ENCODE measurements at places on chromosomes 5 and 9. TPM values are rescaled to one million over a fixed set of nuclear protein-coding genes. Genes with fewer than 3 reads are reported as not detected.
A peak's percentile ranks its signal among the peaks of the same experiment; 100 is the strongest.

DNA sequence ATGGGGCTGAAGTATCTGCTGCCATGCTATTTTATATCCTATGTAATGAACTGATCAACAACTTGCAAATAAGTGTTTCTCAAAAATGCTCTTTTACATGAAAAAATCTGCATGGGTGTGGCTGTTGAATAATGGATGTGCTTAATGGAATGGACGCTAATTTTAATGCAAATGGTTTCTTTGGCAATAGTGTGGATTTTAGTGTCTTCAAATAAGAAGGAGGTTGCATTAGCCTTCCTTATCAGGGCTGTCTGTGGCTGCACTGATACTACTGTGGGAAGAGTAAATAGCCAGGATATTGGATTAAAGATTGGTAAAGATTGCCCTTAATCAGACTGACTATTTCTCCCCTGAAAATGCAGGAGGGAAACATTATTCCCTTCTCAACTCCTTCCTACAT lies 121.9 kb upstream of the STK32A start:
- H3K27me3 ChIP-seq = no peaks in the 10 kb centered on the region
- no peaks in the 10 kb centered on the region for H3K4me1 ChIP-seq
- no peak overlapping the region for H3K4me3 ChIP-seq
- H3K36me3 ChIP-seq = no peaks in the 10 kb centered on the region
- DNase-seq = no peak
- H3K27ac ChIP-seq = no peak overlapping the region

- H3K27me3 ChIP-seq = peaks cover 55% of the 10 kb centered on the region
- no peaks in the 10 kb centered on the region for H3K36me3 ChIP-seq
- no peak overlapping the region for H3K4me3 ChIP-seq
- no peak for DNase-seq
- no peak overlapping the region for H3K27ac ChIP-seq
Measured at GRCh38 chr5:35129276-35129675, 81.5 kb upstream of the AGXT2 start.

DNA sequence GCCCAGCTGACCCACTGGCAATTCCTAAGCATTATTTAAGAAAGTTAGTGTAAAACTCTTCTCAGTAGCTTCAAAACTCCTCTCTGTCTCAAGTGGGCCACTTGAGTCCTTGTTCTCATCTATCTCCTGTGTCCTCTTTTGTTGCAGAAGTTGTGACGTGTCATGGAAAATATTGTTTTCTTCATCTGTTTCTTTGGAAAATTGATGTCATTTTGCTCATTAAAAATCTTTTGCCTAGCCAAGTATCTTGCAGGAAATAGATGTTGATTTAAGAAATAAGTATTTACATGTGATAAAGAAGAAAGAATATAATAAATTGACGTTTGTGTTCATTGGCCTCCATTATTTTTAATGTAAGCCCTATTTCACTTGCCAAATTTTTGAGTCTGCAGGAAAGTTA lies 1158.4 kb upstream of the SEMA6A start:
- DNase-seq = no peak
- no peaks in the 10 kb centered on the region for H3K36me3 ChIP-seq
- no peaks in the 10 kb centered on the region for H3K4me1 ChIP-seq
- H3K27ac ChIP-seq = no peak overlapping the region

DNA sequence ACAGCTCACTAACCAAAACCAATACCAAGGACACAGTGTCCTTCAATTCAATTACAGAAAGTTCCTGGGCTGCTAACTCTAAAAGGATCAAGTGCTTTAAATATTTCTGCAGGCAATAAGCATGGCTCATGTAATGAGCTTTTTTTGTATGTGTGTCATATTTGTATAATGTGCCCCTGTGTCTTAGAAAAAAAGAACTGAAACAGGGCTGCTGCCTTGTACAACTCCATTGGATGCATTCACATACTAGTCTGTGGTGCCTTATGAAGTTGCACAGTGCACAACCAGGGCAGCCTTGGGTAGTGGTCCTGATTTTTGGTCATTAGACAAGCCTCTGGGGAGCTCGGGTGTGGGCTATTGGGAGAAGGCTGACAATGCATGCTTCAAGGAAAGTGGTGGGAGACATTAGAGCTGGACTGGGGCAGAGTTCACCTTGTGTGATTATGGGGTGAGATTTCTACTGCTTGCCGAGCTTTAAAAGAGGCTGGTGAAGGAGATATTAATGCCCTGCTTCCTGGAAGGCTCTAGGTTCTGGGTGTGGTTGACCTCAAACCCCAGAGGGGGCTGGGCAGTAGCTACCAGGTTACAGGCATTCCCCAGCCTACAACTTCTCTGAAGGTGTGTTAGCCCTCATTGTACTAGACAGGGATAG lies 3.6 kb upstream of the CPEB4 start:
- DNase-seq = peak; percentile 89
- H3K4me1 ChIP-seq = peaks cover 62% of the 10 kb centered on the region
- H3K4me3 ChIP-seq = peak overlapping the region; percentile 17
- H3K27me3 ChIP-seq = no peaks in the 10 kb centered on the region
- peaks cover 20% of the 10 kb centered on the region for H3K36me3 ChIP-seq
- H3K27ac ChIP-seq = peak overlapping the region; percentile 77

DNA sequence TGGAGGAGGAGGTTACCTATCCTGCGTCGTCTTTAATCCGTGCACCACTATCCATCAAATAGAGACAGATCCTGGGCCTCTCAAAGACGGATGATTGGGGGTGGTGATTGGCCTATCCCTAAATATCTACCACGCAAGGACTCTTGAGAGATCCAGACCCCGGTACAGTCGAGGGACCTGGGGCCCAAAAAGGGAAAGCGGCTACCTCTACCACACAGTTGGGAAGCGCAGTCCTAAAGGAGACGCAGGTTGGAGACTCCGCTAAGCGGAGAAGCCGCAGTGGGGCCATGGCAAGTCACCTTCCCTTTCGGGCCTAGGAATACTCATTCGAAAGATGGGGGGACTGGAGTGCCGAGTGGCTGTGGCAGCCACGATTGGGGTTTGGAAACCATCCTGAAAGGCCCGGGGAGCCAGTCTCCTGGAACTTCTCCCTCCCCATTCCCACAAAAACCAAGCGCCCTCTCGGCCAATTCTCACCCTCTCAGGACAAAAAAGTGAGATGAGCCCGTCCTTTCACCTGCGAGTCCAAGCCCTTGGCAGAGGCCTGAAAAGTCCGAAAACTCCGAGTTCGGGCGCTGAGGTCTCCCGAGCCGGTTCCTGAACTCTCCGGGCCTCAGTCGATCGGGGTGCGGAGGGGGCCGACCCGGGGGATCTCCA lies 499 bp upstream of the FOXE1 start:
- peaks cover 12% of the 10 kb centered on the region for H3K4me1 ChIP-seq
- peaks cover 2% of the 10 kb centered on the region for H3K36me3 ChIP-seq

DNA sequence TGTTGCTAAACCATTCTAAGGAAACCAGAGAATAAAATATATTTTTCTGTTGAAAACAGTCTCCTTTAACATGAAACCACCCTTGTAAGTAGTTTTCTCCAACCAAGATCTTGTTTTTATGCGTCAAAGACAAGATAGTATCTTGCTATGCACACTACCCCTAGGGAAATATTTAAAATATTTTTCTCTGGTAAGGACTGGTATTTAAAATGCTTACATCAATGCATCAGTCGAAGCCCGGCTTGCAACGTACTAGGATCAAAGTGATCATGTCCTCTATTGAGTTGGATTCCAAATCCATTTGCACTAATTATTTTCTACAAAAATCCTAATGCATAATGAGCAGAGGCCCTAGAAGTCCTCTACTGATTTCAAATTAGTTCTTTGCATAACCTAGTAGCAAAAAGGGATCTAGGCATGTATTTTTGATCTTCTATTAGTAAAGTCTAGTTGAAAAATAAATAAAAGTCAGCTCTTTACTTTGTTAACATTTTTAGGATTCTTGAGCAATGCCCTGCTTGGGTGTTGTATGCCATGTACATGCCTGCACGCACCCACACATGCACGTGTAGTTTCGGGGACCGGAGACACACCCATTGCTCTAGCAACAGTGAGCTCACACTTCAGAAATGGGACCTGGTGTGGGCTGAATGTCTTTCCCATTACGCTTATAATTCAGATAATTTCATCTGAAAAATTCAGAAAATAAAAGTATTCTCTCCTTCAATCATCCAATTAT lies 165.0 kb upstream of the GPR151 start:
- no peaks in the 10 kb centered on the region for H3K36me3 ChIP-seq
- no peaks in the 10 kb centered on the region for H3K27me3 ChIP-seq
- H3K4me3 ChIP-seq = no peak overlapping the region

DNA sequence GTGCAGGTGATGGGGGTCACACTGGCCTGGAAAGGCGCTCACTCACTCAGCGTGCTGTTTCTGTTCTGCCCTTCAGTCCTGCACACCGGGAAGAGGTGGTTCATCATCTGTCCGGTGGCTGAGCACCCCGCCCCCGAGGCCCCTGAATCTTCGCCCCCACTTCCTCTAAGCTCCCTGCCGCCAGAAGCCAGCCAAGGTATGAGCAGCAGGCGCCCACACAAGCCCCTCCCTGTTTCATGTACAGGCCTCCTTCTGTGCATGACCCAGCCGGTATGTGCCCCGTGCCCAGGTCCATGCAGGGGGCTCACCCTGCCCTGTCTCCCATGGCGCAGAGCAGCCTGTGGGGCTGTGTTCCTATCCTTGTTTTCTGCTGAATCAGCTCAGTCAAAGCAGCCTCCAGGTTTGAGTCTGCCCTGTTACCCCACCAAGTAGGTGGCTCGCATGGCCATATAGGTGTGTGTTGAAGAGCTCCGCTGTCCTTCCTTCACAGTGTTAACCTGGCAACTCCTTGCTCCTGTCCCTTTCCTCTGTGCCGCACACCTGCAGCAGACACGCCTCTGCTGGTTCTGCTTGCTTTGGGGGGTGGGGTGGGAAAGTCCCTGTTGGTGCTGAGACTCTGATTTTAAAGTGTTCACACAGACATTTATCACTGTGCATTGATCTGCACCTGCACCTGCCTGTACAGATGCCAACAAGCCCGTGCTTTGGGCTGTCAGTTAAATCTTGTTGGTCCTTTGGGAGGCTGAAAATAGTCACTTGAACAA lies 84.8 kb downstream of the WNK2 start:
- H3K36me3 ChIP-seq = no peaks in the 10 kb centered on the region
- no peak overlapping the region for H3K27ac ChIP-seq
- peak; percentile 44 for DNase-seq
- H3K27me3 ChIP-seq = peaks cover 37% of the 10 kb centered on the region
- peaks cover 11% of the 10 kb centered on the region for H3K4me1 ChIP-seq

DNA sequence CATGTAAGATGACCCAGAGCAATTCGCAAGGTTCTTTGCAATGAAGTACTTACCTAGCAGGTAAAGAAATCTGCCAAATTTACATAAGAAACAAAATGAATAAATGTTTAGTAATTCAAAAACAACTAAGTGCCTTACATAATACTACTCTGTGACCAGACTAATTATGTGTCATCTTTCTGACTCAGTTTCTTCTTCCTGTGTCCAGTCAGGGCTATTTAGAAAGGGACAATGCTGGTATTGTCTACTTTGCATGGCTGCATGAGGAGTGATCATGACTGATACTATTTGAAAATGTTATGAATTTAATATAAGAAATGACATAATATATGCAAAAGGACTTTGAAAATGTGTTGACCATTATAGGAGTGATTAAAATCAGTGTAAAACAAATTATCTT lies 210.0 kb downstream of the TMEM161B start:
- H3K4me3 ChIP-seq = no peak overlapping the region
- H3K27ac ChIP-seq = no peak overlapping the region
- H3K27me3 ChIP-seq = no peaks in the 10 kb centered on the region

DNA sequence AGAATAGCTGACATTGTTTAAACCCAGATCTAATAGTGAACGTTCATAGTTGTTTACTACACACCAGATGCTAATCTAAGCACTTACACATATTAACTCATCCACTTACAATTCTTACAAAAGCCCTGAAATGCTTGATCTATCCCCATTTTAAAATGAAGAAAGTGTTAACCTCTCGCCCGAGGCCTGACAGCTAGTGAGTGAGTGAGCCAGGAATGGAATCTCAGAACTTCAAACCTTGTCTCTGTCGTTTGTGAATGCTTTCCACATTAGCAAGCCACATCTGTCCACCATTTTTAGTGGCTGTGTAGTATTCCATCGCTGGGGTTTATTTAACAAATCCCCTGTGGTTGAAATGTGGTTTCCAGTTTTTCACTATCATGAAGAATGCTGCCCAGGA lies 24.9 kb upstream of the NEURL1B start:
- no peaks in the 10 kb centered on the region for H3K36me3 ChIP-seq
- H3K4me1 ChIP-seq = no peaks in the 10 kb centered on the region
- DNase-seq = no peak

GRCh38 chr9:94900222-94901018 lies 173.9 kb downstream of the AOPEP start:
- H3K27me3 ChIP-seq = no peaks in the 10 kb centered on the region
- H3K4me3 ChIP-seq = no peak overlapping the region
- peak overlapping the region; percentile 45 for H3K27ac ChIP-seq
- DNase-seq = no peak
- peaks cover 26% of the 10 kb centered on the region for H3K4me1 ChIP-seq

- H3K4me1 ChIP-seq = peaks cover 66% of the 10 kb centered on the region
- peaks cover 19% of the 10 kb centered on the region for H3K36me3 ChIP-seq
- H3K27ac ChIP-seq = peak overlapping the region; percentile 18
- no peak for DNase-seq
- H3K27me3 ChIP-seq = peaks cover 49% of the 10 kb centered on the region
Measured at GRCh38 chr5:134133188-134133994, 18.9 kb downstream of the TCF7 start.

DNA sequence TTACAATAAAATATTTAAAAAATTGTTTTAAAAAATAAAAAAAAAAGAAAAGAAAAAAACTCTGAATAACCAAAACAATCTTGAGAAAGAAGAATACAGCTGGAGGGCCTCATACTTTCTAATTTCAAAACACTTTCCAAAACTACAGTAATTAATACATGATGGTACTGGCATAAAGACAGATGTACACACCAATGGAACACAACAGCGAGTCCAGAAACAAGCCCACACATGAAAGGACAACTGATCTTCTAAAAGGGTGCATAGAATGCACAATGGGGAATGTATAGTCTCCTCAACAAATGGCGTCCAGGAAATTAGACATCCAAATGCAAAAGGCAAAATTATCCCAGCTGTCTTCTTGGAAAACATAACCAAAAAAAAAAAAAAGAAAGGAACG lies 99.6 kb downstream of the LURAP1L start:
- H3K4me3 ChIP-seq = no peak overlapping the region
- H3K27ac ChIP-seq = no peak overlapping the region
- no peaks in the 10 kb centered on the region for H3K27me3 ChIP-seq
- no peaks in the 10 kb centered on the region for H3K36me3 ChIP-seq
- DNase-seq = no peak

GRCh38 chr5:139245637-139246339 lies 47.6 kb upstream of the SIL1 start:
- DNase-seq = no peak
- H3K27ac ChIP-seq = peak overlapping the region; percentile 68
- H3K4me1 ChIP-seq = peaks cover 19% of the 10 kb centered on the region
- no peaks in the 10 kb centered on the region for H3K36me3 ChIP-seq
- no peak overlapping the region for H3K4me3 ChIP-seq

Gene AJM1
- 3.9 TPM for total RNA-seq

Gene CAMSAP1
- total RNA-seq = 22.7 TPM

Gene MYORG
- total RNA-seq = 4.2 TPM

Gene FBXL7
- not detected for total RNA-seq

Gene PPWD1
- total RNA-seq = 54.1 TPM

Gene FBXO4
- total RNA-seq = 16.0 TPM

Gene PCDHB13
- not detected for total RNA-seq

All from activated CD8-positive, alpha-beta memory T cell treated with anti-CD3 and anti-CD28 coated beads, Interleukin-2, amount 10 ng/mL, durations not matched to agents 7 days and 5 days (primary cell).